ENCODE measurements at places on chromosomes 6 and 20.
A peak's percentile ranks its signal among the peaks of the same experiment; 100 is the strongest.

- DNase-seq, result no peak
These were observed 98.7 kb downstream of the ERMARD start for GRCh38 chr6:169850154-169850553.

DNA sequence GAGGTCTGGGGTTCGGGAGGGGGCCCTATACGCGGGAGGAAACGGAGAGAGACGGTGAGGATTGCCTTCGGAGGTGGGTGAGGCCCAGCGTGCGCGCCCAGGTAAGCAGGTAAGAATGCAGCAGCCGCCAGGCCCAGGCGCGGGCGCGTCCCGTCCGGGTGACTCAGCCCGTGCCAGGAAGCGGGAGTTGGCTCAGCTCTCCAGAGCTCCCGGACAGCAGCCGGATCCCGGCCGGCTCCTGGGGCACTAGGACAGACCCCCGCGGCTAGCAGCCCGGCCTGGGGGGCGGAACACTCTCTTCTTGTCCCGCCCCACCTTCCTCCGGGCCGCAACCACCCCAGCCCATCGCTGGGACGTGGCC, 1.5 kb upstream of the MDFI start:
- DNase-seq, result no peak

DNA sequence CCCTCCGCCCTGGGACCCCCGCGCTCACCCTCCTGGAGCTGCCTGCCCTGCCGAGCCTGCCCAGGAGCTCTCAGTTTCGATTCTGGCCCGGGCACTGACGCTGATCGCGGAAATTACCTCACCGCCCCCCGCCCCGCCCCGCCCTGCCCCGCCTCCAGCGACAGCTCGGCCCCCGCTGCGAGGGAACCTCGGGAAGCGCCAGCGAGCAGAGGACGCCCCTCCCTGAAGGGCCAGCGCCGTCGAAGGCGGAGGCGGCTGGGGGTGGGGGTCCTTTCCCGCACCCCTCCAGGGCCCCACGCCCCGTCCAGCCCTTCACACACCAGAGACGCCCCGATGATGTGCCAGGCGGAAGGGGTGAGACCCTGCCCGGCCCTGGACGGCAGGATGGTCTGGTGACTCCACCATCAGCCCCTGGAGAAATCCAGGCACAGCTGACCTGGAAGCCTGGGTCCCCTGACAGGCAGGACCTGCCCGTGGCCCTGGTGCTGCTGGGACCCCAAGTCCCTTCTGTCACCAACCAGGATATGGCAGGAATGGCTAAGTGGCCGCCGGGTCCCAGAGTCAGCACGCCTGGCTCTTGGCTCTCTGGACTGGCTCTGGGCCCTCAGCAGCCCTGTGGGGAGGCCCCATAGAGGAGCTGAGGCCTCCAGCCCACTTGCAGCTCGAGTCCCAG, at the start of gene HELZ2:
Gene HELZ2 (minus strand): TSS at position 84 of the 673 bp plus-strand sequence. CDS start 1,854 bp downstream, outside the sequence.
- peak; percentile 55 for DNase-seq

- no peak for DNase-seq
These were observed 57.5 kb downstream of the SOBP start for GRCh38 chr6:107547451-107547840.

DNA sequence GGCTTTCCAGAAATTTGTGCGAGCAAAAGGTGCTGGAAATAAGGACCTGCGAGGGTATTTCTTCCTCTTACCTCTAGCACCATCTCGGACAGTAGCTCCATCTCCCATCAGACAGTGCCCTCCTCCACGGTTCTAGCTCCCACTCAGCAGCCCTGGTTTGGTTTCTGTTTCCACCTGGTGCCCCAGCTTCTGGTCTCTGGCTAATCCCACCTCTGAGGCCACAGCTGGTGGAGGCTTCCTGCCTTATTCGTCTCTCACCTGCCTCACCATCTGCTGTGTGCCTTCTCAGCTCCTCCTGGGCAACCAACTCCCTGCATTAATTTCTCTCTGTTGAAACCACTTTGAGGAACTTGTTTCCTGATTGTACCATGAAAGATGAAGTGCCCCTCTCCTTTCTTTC, 162.4 kb upstream of the CDYL start:
- no peak for DNase-seq
